ENCODE measurements at places on chromosomes 16 and 17.

DNA sequence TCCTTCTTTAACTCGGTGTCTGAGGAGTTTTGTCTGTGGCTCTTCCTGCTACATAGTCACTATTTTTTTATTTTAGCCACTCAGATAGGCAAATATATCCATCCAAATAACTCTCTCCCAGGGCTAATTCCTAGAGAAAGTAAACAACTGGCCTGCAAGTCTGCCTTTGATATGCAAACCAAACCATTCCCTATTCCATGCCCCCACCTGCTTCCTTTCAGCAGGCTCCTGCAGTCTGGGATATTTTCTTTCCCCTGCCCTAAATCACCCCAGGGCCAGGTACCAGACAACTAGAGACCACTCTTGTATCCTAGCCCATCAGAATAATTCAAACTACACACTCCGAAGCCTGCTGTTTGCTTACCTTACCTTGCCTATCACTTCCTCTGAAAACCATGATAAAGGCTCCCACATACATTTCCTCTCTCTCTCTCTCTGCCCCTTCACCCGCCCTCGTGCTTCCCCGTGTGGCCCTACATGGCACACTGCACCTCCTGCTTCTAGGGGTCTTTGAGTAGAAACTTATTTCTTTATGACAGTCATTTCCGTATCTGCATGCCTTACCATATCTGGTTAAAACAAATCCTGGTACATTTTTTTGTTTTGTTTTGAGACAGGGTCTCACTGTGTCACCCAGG is 8.3 kb downstream of the CD300H start:
- DNase-seq = no peak

GRCh38 chr17:13698832-13699231 is 97.1 kb upstream of the HS3ST3A1 start:
- DNase-seq = no peak

- peak; percentile 25 for DNase-seq
Measured at GRCh38 chr16:1494129-1494640, 1.0 kb downstream of the TELO2 start.

GRCh38 chr16:4972938-4973587 is 14.9 kb downstream of the SEC14L5 start:
- DNase-seq = no peak

DNA sequence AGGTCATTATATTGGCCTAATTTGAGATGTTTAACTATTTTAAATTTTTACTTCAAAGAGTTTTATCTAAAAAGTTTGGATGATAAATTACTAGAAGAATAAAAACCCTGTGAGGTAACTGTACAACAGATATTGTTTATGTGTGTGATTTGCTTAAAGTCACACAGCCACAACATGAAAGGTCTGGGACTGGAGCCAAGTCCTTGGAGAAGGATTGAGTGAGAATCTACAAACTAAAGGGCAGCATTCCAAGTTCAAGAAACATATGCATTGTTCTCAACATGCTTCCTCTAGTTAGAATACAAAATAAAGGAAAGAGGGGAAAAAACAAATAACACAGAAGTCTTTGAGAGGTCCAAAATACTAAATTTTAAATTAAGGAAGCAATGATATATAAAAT is 131.5 kb upstream of the MON1B start:
- peak; percentile 19 for DNase-seq

DNA sequence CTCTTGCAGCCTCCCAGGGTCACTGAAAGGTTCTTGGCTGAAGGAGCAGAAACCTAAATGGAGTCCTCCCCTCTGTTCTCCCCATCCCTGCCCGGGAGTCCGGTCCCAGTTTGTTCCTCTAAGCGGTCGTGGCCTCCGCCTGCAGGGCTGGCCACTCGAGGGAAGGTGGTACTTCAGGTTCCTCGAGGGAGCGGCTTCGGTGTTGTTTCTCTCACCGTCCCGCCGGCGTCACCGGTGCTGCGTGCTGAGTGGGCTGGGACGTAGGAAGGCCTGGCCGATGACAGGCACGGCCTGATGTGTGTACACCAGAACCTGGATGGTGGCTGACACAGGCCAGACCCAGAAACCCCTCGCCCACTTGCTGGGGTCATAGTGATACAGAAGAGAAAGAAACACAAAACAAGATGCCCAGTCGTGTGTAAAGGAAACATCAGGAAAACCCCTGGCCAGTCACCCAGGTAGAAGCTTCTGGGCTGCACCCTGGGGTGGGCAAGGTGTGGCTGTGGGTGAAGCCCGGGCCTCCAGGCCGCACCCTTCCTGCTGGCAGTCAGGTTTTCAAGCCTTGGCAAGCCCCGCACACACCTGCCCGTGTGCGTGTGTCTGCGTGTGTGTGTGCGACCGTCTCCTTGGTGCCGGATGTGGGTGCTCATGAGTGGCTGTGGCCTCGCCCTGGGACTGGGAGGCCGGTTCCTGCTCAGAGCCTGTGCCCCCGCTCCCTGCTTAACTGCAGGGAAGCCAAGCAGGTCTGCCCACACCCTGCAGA is 52.0 kb downstream of the BAIAP2 start:
- no peak for DNase-seq

- no peak for DNase-seq
Measured at GRCh38 chr16:53865494-53865863, 161.5 kb downstream of the FTO start.

- no peak for DNase-seq
Measured at GRCh38 chr16:81765111-81765919, 13.8 kb upstream of the PLCG2 start.
